Activated CD8-positive, alpha-beta memory T cell treated with anti-CD3 and anti-CD28 coated beads, Interleukin-2, amount 50 U/mL, for 4 hours (primary cell): ENCODE measurements at places on chromosomes 3 and 15.

DNA sequence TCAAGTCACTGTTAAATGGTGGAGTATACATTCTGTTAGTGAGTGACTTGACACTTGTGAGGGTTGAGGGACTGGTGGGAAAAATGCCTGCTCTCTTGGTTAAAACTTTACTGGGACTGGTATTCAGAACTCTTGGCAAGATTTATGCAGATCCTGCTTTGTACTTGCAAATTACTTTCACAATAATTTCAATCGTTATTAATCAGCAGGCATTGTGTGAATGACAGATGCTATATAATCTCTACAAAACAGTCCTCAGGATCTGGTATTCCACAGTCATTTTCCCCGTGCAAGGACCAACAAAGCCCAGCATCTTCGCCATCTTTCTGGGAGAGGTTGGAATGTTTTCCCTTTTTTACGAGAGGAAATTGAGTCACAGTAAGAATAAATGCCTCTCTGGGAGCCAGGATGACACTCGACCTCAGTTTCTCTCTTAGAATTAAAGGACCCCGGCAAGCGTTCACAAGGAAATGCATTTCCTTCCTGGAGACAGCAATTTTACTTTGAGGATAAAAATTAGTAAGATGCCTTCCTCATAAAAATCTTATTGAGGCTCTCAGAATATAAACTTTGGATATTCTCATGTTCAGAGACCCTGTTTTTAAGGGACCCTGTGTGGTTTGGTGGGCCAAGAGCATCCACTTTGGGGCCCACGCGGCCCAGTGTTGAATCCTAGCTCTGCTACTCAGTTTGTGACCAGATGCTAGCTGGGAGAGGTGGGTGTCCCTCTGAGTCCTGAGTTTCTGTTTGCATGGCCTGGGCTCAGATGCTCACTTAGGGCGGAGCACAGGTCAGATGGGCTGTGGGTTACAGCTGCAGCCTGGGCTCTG is 45.3 kb upstream of the PLCL2 start:
- no peak for DNase-seq

DNA sequence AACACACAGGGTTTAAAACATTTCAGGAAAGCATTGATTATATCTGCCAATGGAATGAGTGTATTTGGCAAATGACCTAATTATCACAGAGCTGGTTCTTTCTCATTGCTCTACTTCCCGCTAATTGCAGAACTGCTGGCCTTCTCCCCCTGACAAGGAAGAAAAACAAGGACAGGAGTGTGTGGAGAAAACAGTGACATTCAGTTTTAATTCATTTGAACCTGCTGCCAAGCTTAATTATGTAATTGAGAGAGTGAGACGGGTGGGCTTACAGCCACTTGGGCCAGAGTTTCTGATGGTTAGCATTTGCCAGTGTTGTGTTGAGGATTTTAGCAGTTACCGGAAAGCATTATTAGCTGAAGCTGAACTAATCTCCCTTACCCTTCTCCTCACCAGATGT is 301.4 kb downstream of the RBMS3 start:
- DNase-seq, result no peak

GRCh38 chr3:49465270-49466034 is 4.6 kb upstream of the DAG1 start:
- DNase-seq, result no peak

- DNase-seq, result no peak
These were observed 230.8 kb downstream of the FEZF2 start for GRCh38 chr3:62142331-62143085.

GRCh38 chr3:18761530-18761929 is 336.4 kb upstream of the SATB1 start:
- no peak for DNase-seq

DNA sequence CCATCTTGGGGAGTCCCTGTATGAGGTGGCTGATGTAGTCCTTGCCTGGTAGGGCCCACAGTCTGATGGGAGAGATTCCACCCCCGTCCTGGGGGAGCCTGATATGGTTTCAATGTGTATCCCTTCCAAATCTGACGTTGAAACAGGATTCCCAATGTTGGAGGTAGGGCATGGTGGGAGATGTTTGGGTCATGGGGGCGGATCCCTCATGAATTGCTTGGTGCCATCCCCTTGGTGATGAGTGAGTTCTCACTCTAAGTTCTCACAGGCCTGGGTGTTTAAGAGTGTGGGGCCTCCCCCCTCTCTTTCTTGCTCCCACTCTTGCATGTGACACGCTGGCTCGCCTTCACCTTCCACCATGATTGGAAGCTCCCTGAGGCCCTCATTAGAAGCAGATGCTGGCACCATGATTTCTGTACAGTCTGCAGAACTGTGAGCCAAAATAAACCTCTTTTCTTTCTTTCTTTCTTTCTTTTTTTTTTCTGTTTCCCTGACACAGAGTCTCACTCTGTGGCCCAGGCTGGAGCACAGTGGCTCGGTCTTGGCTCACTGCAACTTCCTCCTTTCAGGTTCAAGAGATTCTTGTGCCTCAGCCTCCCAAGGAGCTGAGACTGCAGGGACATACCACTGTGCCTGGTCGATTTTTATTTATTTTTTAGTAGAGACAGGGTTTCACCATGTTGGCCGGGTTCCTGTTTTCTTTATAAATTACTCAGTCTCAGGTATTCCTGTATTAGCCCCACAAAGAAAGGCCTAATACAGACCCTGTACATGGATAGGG is 28.6 kb downstream of the ITGA11 start:
- DNase-seq, result no peak

DNA sequence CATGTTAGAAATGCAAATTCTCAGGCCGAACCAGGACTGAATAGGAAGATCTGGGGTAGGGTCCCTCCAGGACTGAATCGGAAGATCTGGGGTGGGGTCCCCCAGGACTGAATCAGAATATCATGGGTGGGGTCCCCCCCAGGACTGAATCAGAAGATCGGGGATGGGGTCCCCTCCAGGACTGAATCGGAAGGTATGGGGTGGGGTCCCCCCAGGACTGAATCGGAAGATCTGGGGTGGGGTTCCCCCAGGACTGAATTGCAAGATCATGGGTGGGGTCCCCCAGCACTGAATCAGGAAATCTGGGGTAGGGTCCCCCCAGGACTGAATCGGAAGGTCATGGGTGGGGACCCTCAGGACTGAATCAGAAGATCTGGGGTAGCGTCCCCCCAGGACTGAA is 48.2 kb upstream of the TNK2 start:
- DNase-seq, result no peak

GRCh38 chr15:68681836-68682235 is 103.0 kb downstream of the CORO2B start:
- no peak for DNase-seq

DNA sequence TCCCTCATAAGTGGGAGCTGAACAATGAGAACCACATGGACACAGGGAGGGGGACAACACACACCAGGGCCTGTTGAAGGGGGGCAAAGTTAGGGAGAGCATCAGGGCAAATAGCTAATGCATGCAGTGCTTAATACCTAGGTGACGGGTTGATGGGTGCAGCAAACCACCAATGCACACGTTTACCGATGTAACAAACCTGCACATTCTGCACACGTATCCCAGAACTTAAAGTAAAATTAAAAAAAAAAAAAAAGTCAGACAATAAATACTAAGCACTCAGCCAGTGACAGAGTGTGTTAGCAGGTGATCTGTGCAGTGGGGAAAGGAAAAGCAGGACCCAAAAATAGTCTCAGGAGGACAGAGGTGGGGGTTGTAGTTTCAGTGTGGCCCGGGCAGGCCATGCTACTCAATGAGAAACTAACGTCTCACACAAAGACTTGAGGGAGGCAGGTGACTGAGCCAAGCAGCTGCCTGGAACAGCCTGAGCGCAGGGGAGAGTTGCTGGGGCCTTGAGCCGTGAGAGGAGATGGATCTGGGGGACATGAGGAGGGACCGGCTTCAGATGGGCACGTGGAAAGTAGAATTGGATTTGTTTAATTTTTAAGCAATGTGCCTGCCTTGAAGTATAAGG is 18.4 kb downstream of the ANKDD1A start:
- no peak for DNase-seq

DNA sequence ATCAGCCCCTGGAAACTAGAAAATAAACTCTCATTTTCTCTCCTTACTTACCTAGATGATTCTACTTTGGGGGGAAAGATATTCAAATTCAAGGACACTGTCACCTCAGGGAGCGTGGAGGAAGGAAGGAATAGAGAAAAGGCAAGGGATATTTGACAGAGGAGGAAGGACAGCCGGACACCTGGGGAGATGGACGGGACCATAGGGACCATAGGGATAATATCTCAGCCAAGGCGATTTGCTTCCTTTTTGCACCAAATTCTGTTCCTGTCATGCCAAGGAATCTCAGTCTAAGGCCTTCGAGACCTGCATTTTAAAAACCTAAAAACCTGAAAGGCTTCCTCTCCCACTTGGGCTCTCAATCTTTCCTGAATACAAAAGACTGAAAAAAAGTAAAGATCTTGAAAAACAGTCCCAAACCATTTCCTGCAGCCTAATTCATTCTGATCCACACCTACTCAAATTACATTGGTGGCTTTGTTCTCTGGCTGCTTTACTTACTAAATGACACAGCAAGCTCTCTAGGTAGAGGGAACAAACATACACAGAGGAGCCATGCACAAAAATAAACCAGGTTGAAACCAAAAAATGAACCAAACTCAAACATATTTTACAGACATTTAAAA is 73.9 kb upstream of the SLC24A5 start:
- DNase-seq, result no peak

GRCh38 chr15:40088929-40089755 is 19.5 kb downstream of the BMF start:
- DNase-seq, result no peak

DNA sequence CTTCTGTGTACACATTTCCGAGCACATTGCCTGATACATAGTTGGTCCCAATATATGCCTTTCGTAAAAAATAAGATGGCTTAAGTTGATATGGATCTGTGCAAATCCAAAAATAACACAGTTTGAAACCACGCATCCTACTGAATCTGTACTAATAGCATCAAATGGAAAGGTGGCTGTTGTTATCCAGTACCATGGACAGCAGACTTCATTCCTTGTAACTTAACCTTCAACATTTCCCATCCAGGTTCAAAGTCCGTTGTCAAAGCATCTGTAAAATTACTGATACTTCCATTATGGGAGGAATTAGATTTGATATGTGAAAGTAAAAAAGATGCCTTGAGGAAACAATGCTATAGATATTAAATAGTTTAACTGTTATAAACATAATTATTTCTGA is 65.5 kb upstream of the C3orf49 start:
- no peak for DNase-seq

GRCh38 chr3:89165636-89166263 is 58.3 kb downstream of the EPHA3 start:
- no peak for DNase-seq

GRCh38 chr3:121430664-121431215 is 115.0 kb downstream of the POLQ start:
- no peak for DNase-seq

DNA sequence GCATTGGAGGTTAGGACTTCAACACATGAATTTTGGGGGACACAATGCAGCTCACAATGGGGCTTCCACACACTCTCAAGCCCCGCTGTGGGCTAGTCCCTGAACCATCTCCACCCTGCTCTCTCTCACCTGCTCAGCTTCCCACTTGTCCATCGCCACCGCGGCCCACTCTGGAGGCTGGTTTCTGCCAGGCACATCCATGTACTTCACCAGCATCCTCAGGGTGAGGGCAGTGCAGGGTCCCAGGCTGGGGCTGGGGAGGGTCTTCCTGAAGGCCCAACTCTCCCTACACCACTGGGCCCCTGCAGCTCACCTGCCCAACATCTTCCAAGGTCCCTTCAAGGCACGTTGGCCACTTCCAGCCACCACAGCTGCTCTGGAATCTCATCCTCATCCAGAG is 46.4 kb downstream of the KLF15 start:
- DNase-seq, result no peak

- DNase-seq, result peak; percentile 28
These were observed 17.2 kb upstream of the ADIPOQ start for GRCh38 chr3:186825294-186825821.

- DNase-seq, result no peak
These were observed 21.6 kb upstream of the PAK6 start for GRCh38 chr15:40217166-40217824.

GRCh38 chr3:186882881-186883685 is 40.6 kb downstream of the ADIPOQ start:
- no peak for DNase-seq

DNA sequence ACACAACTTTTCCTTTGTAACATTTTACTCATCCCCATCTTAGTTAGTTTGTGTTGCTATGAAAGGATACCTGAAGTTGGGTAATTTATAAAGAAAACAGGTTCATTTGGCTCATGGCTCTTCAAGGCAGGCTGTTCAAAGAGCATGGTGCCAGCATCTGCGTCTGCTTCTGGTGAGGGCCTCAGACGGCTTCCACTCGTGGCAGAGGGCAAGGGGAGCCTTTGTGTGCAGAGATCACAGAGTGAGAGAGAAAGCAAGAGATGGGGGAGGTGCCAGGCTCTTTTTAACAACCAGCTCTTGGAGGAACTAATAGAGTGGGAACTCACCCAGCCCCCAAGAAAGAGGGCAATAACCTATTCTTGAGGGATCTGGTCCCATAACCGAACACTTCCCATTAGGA is 23.1 kb downstream of the PLA2G4F start:
- no peak for DNase-seq

- no peak for DNase-seq
These were observed 23.7 kb downstream of the NAALADL2 start for GRCh38 chr3:174882789-174883188.

- no peak for DNase-seq
These were observed 50.9 kb upstream of the CFAP161 start for GRCh38 chr15:81083201-81083600.

GRCh38 chr15:37792351-37792750 is 142.1 kb upstream of the TMCO5A start:
- no peak for DNase-seq

DNA sequence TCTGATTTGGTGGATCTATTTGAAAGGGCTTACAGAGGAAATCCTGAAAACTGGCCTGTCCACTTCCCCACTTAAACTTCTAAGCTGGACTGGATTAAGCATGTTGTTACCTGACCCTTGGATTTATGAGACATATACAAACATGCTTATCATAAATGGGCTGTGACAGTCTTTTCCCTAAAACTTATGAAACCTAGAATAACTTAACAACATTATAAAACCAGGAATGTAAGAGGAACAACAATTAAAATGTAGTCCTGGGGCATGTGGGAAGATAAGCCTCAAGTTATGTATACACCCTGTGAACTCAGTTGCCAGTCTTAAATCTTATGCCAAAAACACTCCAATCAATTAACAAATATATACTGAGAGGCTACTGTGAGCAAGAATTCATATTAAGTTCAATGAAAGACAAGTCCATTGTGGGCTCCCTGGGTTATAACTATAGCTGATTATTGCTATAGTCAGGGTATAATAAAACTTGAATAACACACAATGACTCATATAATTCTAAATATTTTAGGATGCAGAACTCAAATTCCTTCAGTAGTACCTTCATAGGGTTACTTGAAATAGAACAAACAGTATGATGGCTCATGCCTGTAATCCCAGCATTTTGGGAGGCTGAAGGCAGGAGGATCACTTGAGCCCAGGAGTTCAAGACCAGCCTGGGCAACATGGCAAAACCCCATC is 87.2 kb upstream of the PPIB start:
- no peak for DNase-seq
